Heart right ventricle (tissue), 16 donors: ENCODE measurements at places on chromosomes 11 and 22.

DNA sequence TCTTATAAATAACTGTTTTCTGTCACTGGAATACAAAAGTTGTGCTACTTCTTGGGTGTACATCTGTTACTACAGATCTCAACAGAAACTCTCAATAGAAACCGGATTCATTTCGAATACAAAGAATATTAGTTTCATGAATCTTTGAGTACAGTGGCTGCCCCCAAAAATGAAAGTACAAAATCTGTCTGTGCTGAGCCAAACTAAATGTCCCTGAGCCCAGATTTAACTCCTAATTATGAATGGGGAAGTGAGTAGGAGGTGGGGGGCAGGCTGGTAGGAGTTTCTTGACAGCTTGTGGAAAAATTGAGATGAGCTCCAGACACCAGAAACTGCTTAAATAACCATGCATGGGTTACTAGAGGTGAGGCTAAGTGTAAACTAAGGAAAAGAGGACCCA lies 41.6 kb downstream of the PITPNB start:
- DNase-seq: no peak

GRCh38 chr11:73154178-73154577 lies 12.1 kb upstream of the FCHSD2 start:
- DNase-seq: no peak

DNA sequence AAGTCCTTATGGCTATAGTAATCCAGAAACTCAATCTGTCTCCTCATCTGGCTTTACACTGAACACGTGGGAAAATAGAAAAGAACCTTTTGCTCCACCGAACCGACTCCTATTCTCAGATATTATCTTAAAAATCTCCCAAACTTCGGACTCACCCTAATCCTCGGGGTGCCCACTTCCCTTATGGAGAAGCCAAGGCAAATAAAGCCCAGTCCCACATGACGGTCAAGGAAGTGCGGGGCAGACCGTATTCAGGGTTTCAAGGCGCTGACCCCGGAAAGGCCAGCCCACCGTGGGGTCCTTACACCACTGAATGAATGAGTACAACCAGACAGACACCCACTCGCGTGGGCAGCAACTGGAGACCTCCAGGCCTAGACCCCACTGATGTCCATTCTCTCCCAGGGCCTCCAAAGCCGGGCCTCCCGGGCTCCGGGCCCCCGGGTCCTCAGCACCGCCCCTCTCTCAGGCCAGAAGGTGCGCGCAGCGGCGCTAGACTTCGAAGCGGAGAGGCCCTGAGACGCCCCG lies 489 bp downstream of the NUP98 start:
- no peak for DNase-seq

DNA sequence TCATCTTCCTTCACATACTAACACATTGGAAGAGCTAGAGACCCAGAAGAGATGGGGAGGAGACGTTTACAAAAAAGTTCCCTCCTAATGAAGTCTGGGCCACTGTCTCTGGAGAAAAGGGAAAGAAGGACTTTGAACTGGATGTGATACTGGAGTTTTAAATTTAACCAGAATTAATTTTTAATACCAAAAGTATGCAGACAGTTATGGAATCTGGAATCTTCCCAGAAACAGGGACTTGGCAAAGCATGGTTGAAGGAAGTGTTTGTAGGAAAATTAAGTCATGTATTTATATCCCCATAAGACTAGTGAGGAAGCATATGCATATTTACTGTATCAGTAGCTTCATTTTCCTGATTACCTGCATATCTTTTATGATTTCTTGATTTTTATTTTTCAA lies 215.5 kb downstream of the TTC28 start:
- no peak for DNase-seq

- DNase-seq: peak; percentile 46
Measured at GRCh38 chr11:27201454-27202302, 161.1 kb downstream of the BBOX1 start.
